ENCODE measurements at places on chromosomes 2 and 18. TPM values are rescaled to one million over a fixed set of nuclear protein-coding genes. Genes with fewer than 3 reads are reported as not detected.

GRCh38 chr2:10003206-10004125 is 39.9 kb upstream of the KLF11 start:
- no peak for DNase-seq

- DNase-seq = no peak
These were observed 17.6 kb upstream of the PDIA6 start for GRCh38 chr2:10830203-10830602.

DNA sequence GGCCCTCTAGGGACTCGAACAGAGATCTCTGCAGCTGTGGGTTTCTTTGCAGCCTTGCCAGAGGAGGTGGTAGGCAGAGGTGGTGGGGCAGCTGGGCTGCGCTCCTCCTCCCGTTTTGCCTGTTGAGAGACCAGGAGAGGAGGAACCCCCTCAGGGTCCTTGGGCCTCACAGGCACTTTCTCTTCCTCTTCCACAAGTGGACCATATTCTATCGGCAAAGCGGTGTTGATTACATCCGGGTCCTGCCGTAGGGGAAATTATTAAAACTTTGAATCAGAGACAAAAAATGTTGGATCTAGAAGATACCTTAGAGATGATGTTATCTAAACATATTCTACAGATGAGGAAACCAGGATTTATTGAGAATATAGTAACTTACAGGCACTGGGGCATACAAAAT is 78.5 kb downstream of the CLIP4 start:
- DNase-seq = no peak

DNA sequence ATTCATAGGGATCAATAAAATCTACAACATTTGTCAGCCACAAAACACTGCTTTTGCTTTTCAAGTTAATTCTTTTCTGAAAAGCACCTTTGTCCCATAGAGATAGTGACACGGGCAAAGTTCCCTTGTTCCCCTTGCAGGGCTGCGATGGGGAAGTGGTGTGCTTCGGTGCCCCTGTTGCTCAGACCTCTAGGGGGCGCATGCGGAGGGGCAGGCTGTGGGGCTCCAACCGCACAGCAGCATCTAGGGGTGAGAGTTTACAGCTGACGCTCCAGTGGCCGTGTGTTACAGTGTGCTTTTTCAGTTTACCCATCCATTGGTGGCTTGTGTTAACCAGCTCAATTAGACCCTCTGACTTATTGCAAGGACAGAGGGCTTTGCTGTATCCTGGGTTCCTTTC is 1432.2 kb upstream of the ACVR2A start:
- no peak for DNase-seq

- no peak for DNase-seq
These were observed 159.8 kb downstream of the RHBDD1 start for GRCh38 chr2:226995625-226996041.

DNA sequence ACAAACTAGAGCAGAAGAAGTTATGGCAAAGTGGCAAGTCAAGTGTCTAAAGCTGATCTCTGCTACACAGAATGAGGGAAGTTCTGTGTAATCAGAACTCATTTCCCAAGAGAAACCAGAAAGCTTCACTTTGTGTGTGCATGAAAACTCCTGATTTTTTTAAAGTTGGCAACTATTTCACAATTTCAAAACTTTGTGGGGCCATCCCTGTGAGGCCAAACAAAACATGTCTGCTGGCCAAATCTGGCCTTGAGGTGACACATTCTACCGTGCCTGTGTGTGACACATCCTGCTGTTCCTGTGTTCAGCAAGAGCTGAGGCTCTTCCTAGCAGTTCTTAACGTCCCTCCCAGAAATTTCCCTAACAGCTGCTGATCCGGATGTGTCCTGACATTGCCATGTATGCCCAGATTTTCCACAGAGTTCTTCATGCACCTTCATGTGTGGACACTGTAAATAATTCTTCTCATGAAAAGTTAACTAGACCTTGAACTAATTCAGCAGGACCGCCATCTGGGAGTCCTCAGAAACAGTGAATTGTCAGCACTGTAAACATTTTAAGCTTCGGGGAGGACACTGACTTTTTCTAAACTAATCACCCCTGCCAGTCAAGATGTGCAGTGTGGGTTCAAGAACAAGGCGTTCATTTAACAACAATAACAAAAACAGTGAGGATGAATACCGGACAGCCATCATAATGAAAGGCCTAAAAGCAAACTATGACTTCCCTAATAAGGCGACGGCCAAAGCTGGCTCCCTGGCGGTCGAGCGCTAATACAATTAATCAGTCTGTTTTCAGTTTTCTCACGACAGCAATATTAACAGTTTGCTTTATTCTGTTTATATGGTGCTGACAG is 99.0 kb downstream of the PLEKHM3 start:
- DNase-seq = no peak

DNA sequence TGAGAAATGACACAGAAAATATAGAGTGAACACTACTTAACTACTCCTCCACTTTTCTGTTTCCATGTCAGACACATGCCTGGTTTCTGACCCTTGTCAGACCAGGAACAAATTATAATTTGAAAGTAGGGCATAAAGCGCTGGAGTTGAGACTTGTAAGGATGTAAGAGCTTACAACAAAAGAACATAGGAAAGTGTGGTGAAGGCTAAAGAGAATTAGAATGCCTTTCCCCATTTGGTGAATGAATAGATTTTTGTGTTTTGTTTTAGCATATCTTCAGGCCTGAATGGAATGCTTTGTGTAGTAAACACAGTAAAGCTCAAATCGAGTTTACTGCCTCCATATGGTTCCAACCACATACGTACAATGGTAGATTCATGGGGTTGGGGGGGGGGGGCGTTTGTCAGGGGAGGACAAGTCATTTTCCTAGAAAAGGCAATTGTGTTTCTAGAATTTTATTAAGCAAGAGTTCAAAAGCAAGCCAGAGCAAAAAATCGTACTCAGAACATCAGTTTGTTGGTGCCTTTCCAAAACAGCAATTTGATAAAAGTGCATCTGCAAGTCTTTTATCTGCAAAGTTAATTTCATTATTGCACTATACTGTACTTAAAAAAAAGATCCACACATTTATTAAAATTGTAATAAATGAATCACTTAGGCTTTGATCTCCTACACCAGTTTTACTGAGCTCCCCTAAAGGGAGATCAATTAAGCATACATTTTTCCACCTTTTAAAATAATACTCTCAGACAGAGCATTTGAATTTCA is 30.9 kb downstream of the NRXN1 start:
- DNase-seq = no peak

DNA sequence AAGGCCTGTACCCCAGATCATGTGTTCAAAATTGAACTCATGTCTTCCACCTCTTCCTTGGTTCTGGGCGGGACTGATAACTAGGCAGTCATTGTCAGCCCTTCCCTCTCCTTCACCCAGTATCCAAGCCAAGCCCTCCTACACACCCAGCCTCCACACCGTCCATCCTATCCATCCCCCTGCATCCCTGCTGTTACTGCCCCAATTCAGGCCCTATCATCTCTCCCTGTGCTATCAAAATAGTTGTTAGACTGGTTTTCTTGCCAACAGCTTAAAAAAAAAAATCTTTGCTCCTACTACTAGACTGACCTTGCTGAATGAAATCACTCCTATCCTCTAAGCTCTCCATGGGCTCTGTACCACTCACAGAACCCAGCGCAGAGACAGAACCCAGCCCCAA is 32.8 kb downstream of the TGFA start:
- DNase-seq = no peak

GRCh38 chr2:61995515-61995914 is 90.0 kb downstream of the COMMD1 start:
- no peak for DNase-seq

OTOS gene
- not detected for polyA plus RNA-seq

DNA sequence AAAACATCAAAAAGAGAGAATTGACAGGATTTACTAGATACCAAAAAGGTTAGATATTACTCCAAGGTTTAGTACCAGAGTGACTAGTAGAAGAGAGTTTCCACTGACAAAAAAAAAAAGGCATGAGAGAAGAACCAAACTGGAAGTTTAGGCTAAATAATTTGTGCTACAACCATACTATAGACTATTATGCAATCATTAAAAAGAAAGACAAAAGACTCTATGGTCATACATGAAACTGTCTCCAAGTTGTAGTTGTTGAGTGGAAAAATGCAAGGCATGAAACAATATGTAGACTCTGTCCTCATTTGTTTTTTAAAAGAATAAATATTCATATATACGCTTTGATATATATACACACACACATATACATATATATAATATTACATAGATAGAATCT is 1.7 kb upstream of the EXOC6B start:
- no peak for DNase-seq

PLGLB1 gene
- polyA plus RNA-seq = 140 TPM

GRCh38 chr2:73323551-73323950 is 30.2 kb upstream of the EGR4 start:
- DNase-seq = no peak

VPS4B gene
- polyA plus RNA-seq = 12.2 TPM

- no peak for DNase-seq
These were observed 12.4 kb downstream of the LMAN2L start for GRCh38 chr2:96727431-96727830.

- DNase-seq = no peak
These were observed 37.5 kb downstream of the SLC5A7 start for GRCh38 chr2:108023776-108024175.

RIT2 gene
- not detected for polyA plus RNA-seq

ERFE gene
- 0.17 TPM for polyA plus RNA-seq

FBLN7 gene
- polyA plus RNA-seq = 2.4 TPM

DNA sequence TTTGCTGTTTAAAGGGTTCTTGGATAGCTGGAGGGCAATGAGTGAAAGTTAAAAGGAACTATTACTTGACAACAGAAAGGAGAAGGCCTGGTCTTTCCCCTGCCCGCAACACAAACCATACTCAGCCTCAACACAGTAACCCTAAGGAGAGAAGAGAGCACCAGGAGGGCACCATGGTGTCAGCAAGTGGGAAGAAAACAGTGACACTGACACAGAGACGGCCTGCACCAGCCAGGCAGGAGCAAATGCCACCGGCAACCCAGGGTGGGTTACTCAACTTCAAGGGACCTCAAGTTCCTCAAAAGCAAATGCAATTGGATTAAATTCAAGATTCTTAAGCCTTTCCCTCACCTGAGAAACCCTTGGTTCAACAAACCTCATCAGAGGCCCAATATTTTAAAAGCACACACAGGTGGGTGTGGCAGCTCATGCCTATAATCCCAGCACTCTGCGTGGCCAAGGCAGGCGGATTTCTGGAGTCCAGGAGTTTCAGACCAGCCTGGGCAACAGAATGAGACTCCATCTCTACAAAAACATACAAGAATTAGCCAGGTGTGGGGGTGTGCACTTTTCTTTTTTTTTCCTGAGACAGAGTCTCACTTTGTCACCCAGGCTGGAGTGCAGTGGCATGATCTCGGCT is 52.3 kb downstream of the TFCP2L1 start:
- DNase-seq = no peak

- no peak for DNase-seq
These were observed 6.3 kb upstream of the PLEKHM3 start for GRCh38 chr2:208031608-208032019.

GCG gene
- not detected for polyA plus RNA-seq

DNA sequence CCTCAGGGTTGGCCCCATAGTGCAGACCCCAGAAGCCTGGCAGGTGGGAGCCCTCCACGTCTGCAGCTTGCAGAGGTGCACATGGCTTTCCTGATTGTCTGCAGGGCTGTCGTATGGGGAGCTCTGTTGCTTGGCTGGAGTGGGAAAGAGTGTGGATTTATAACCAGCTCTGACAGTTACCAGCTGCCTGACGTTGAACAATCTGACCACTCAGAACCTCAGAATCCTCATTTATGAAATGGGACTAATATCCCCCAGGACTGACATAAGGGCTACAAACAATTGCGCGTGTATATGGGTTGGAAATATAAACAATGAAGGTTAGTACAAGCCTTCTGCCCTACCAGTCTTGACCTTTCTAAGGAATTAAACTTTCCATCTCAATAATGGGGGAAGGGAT is 13.9 kb upstream of the PXDN start:
- DNase-seq = no peak

GRCh38 chr2:185137700-185138099 is 539.4 kb downstream of the ZNF804A start:
- no peak for DNase-seq

RUFY4 gene
- not detected for polyA plus RNA-seq

G6PC2 gene
- polyA plus RNA-seq = not detected

- no peak for DNase-seq
These were observed 88.6 kb downstream of the AAK1 start for GRCh38 chr2:69554981-69555380.

EVX2 gene
- not detected for polyA plus RNA-seq

IGFBP2 gene
- polyA plus RNA-seq = 462 TPM

- no peak for DNase-seq
These were observed at the start of gene SLC4A3 for GRCh38 chr2:219627103-219628100. SLC4A3 (plus strand) TSS chr2:219627630; CDS start chr2:219627993, 363 bp downstream.

Data from liver (tissue), 10 donors.